ENCODE measurements at places on chromosomes 1 and 21. TPM values are rescaled to one million over a fixed set of nuclear protein-coding genes. Genes with fewer than 3 reads are reported as not detected.

LYPD8 gene
- not detected for total RNA-seq

CLDN19 gene
- not detected for total RNA-seq

SLC44A3 gene
- total RNA-seq = 3.1 TPM

DNA sequence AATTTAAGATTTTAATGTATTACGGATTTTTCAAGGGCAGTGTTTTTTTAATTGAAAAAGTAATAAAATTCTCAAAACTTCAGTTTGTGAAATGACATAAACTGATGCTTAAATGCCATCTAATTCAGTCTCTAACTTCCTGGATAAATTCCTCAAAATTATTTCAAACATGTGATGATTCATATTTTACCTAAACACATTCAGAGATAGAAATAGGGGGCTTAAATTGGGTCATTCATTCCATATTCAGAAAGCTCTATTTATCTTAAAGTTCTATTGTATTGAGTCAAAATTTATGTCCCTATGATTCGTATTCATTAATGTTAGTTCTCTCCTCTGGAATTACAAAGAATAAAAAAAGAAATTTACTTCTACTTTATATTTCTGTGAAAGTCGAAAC, 713.6 kb upstream of the CHRM3 start:
- no peak for DNase-seq

DNA sequence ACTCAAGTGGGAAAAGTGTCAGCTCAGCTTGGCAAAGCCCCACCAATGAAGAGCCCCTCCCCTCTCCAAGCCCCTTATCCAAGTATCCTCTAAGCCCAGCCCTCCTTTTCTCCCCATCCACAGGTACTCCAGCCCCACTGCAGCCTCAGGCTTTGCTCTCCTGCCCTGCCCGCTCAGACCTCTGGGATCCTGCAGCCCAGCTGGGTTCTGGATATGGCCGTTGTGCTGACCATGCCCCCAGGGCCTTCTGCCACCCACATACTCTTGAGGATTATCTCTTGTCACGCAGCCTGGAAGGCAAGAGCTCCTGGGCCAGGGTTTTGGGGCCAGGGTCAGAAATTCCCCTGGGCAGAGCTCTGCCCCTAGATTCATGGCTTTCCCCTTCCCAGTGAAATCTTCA, 4.7 kb downstream of the SHISA4 start:
- DNase-seq = no peak

DNA sequence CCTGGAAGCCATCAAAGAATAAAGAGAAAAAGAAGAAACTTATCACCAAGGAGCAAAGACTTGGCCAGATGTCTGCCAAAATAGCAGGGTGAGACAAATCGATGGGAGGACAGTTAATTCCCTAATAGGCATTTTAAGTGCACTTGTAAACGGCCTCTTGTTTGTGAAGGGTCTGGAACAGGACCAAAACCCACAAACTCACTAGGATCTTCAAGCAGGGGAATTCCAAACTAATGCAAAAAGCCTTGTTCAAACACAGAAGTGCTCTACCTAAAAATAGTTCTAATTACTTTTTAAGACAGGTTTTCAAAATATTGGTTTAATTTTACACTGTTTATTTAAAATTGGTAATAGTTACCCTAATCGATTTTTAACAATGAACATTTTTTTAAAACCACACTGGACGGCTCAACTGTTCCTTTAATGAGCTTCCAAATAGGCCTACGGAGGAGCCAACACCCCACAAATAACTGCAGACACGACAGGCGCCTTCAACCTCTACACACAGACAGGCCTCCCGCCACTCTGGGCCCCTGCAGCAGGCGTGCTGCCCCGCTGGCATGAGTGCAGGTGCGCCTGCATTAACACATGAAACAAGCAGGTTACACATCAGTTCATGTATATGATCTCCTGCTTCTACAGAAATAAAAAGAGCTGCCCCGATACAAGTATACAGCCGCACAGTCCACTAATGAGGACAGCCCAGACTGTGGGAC, 15.8 kb downstream of the UBE2G2 start:
- DNase-seq = no peak

Data from left lobe of liver (tissue), 2 donors.